Activated naive CD8-positive, alpha-beta T cell treated with anti-CD3 and anti-CD28 coated beads, Interleukin-2, amount 10 ng/mL, durations not matched to agents 7 days and 5 days (primary cell): ENCODE measurements at places on chromosomes 4 and X. TPM values are rescaled to one million over a fixed set of nuclear protein-coding genes. Genes with fewer than 3 reads are reported as not detected.

- no peak for DNase-seq
- peaks cover 6% of the 10 kb centered on the region for H3K4me1 ChIP-seq
- peaks cover 10% of the 10 kb centered on the region for H3K27me3 ChIP-seq
- no peak overlapping the region for H3K4me3 ChIP-seq
Measured at GRCh38 chr4:56701161-56701480, 20.0 kb upstream of the HOPX start.

DNA sequence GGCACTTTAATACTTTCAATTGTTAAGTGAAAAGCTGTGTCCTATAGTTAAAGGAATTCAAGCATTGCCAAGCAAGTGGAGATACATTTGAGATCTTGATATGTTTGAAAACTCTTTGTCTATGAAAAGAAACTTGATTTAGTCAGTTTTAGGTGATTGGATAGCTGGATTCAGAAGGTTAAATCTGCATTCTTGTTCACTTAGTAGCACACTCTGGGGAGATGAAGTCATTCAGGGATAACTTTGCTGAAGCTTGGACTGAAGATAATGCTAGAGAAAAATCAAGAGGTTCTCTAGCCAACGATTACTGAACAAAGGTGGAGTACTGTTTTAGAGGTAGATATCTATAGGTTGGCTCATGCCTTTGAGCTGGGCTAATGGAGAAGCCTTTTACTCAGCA, 90.6 kb downstream of the DCAF8L2 start:
- H3K27ac ChIP-seq = no peak overlapping the region
- no peaks in the 10 kb centered on the region for H3K27me3 ChIP-seq
- H3K4me3 ChIP-seq = no peak overlapping the region
- no peaks in the 10 kb centered on the region for H3K4me1 ChIP-seq
- no peak for DNase-seq

DNA sequence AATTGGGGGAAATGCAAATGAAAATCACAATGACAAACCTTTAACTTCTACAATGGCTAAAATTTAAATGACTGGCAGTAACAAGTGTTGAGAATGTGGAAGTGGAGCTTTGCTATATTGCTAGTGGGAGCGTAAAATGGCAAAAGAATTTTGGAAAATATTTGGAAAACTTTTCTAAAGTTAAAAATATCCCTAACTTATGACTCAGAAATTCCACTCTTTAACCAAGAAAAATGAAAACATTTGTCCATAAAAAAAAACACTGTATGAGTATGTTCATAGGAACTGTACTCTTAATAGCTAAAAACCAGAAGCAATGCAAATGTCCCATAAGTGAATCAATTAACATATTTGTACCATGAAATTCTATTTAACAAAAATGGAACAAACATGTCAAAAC, 3.6 kb downstream of the TBCK start:
- H3K4me3 ChIP-seq = no peak overlapping the region
- H3K36me3 ChIP-seq = peaks cover 3% of the 10 kb centered on the region
- DNase-seq = no peak
- H3K4me1 ChIP-seq = peaks cover 13% of the 10 kb centered on the region

- H3K4me3 ChIP-seq = no peak overlapping the region
Measured at GRCh38 chrX:39440799-39441284, 639.6 kb downstream of the MID1IP1 start.

GRCh38 chr4:149584722-149585121, 230.9 kb downstream of the IQCM start:
- H3K36me3 ChIP-seq = no peaks in the 10 kb centered on the region
- H3K27ac ChIP-seq = no peak overlapping the region
- no peaks in the 10 kb centered on the region for H3K27me3 ChIP-seq
- H3K4me1 ChIP-seq = no peaks in the 10 kb centered on the region
- no peak overlapping the region for H3K4me3 ChIP-seq

- H3K36me3 ChIP-seq = no peaks in the 10 kb centered on the region
- no peaks in the 10 kb centered on the region for H3K27me3 ChIP-seq
- no peak overlapping the region for H3K27ac ChIP-seq
Measured at GRCh38 chr4:137768196-137768595, 235.9 kb upstream of the PCDH18 start.

- H3K4me3 ChIP-seq = no peak overlapping the region
- DNase-seq = no peak
- H3K27me3 ChIP-seq = peaks cover 7% of the 10 kb centered on the region
- H3K36me3 ChIP-seq = no peaks in the 10 kb centered on the region
Measured at GRCh38 chr4:154406018-154406795, 85.4 kb downstream of the DCHS2 start.

GRCh38 chrX:111035256-111035655, 60.7 kb upstream of the PAK3 start:
- H3K36me3 ChIP-seq = no peaks in the 10 kb centered on the region
- H3K4me1 ChIP-seq = no peaks in the 10 kb centered on the region
- H3K27ac ChIP-seq = no peak overlapping the region

GRCh38 chrX:132467026-132467425, 21.8 kb downstream of the MBNL3 start:
- no peaks in the 10 kb centered on the region for H3K27me3 ChIP-seq
- H3K4me1 ChIP-seq = no peaks in the 10 kb centered on the region

The DGKK gene
- not detected for total RNA-seq

The UBE2K gene
- 73.1 TPM for total RNA-seq

The REELD1 gene
- total RNA-seq = 0.28 TPM

The SULT1E1 gene
- total RNA-seq = not detected

The PAGE1 gene
- not detected for total RNA-seq

The PHEX gene
- total RNA-seq = 0.55 TPM
